ENCODE measurements at places on chromosomes 6 and 20. TPM values are rescaled to one million over a fixed set of nuclear protein-coding genes. Genes with fewer than 3 reads are reported as not detected.

The PKHD1 gene
- polyA plus RNA-seq = 0.36 TPM

DNA sequence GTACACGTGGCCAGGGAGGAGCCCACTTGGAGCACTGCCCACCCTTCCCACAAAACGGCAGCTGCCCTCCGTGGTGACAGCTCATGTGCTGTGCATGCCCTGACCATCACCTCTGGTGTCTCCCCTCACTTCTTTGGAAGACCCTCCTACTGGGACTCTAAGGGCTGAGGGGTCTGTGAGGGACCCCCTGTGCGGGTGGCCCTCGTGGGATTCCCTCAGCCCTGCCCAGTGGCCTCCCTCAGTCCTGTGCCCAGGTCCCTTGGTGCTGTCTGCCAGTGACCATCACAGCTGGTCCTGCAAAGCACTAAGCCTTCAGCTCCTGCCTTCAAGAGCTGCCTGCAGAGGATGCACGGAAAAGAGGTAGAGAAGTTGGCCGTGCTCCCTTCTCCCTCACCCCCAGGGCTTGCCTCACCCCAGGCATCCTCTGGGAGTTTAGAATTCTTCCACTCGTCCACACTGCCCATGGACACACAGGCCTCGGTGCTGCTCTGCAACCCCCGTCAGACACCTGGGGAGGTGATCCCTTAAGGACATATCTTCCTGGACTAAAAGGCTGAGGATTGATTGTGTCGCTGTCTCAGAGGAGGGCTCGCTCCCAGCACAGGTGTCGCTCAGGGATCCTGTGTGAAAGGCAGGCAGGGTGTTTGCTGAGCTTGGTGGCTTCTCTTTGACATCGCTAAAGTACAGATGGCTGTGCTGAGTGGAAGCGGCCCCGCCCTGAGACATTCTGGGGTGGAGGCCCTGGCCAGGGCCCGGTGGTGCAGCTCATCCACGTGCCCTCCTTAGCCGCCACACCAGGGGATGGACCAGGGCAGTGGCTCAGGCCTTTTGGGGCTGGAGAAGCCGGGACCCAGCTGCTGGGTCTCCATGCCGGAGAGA, 119.5 kb upstream of the FRMD1 start:
- no peak for DNase-seq
- H3K27me3 ChIP-seq = no peaks in the 10 kb centered on the region
- H3K4me3 ChIP-seq = no peak overlapping the region
- H3K4me1 ChIP-seq = peaks cover 13% of the 10 kb centered on the region

GRCh38 chr6:132390017-132390416, 11.3 kb downstream of the MOXD1 start:
- peaks cover 3% of the 10 kb centered on the region for H3K27me3 ChIP-seq
- H3K27ac ChIP-seq = no peak overlapping the region
- no peaks in the 10 kb centered on the region for H3K4me1 ChIP-seq
- no peaks in the 10 kb centered on the region for H3K36me3 ChIP-seq
- no peak for DNase-seq

DNA sequence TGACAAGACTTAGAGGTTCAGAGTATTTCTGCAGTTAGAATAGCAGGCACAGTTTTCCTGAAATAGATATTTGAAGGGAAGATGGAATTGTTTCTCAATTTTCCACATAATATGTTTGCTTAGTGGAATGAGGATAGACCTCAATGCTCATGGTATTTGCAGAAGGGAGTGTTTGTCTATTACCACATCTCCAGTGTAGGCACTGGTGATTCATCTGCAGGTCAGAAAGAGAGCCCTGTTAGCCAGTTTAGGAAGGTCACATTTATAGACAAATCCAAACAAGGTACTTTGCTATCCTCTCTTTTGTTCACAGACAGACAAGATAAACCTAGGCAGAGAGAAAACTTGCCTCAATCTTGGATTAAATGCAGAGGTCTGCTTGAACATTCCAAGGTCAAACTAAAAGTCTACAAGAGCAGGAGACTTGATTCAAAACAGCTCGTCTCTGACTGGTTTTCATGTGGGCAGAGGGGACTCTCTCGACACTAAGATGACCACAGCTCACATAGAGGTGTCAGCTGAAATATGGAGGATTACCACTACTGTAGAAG, 22.8 kb downstream of the ISM1 start:
- H3K36me3 ChIP-seq = no peaks in the 10 kb centered on the region
- H3K27ac ChIP-seq = no peak overlapping the region
- H3K4me1 ChIP-seq = no peaks in the 10 kb centered on the region
- no peak for DNase-seq

- no peak overlapping the region for H3K27ac ChIP-seq
- no peak overlapping the region for H3K4me3 ChIP-seq
- no peaks in the 10 kb centered on the region for H3K27me3 ChIP-seq
Observed at GRCh38 chr6:166554316-166554715, 32.2 kb downstream of the RAMACL start.

- peak; percentile 12 for DNase-seq
- H3K36me3 ChIP-seq = no peaks in the 10 kb centered on the region
- no peak overlapping the region for H3K4me3 ChIP-seq
- H3K27ac ChIP-seq = no peak overlapping the region
Observed at GRCh38 chr6:117976030-117976651, 69.1 kb downstream of the SLC35F1 start.

The NFKBIL1 gene
- polyA plus RNA-seq = 23.4 TPM

The CLIC5 gene
- 111 TPM for polyA plus RNA-seq

The STK4 gene
- polyA plus RNA-seq = 15.8 TPM
